ENCODE measurements at places on chromosomes 6 and 20.

- no peak for DNase-seq
Observed at GRCh38 chr6:4872841-4873240, 96.6 kb downstream of the CDYL start.

DNA sequence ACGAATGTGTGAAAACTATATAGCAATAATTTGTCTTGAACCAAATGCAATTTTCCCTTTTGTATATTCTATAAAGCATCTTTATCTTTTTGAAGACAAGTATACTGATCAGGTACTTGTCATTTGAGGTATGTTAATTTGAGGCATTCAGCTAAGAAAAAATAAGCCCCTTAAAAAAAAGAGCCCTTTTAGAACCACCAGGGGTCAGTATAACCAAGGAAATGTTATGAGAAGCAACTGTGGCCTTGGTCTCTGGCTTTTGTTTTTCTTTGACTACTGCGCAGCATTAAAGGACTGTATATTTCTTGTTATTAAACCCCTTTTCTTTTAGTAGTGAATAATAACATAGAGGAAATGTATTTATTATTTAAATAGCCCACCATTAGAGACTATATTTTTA lies 43.1 kb downstream of the CD109 start:
- DNase-seq, result peak; percentile 60

GRCh38 chr6:39196673-39197091 lies 32.6 kb downstream of the KCNK5 start:
- no peak for DNase-seq

GRCh38 chr6:161152907-161153662 lies 120.8 kb downstream of the AGPAT4 start:
- peak; percentile 11 for DNase-seq

DNA sequence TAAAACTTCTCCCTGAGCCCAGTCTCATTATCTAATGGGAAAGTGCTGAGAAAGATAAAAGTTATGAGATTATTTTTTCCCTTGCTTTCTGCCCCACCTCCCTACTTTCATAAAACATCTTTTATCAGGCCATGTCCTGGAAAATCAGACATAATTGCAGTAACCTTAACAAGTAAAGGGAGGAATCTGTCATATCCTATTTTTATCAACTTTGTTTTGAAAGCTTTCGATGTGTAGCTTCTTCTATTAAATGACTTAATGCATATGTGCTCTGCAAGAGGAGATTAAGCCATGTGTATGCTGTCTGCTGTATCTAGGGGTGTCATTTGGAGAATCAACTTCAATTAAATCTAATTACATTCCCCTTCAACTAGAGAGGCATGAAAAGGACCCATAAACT lies 408.9 kb downstream of the CBLN4 start:
- no peak for DNase-seq

GRCh38 chr6:1075880-1076279 lies 236.0 kb upstream of the FOXQ1 start:
- DNase-seq, result no peak

- peak; percentile 79 for DNase-seq
Observed at GRCh38 chr20:21509597-21510371, 4.1 kb downstream of the NKX2-2 start.

DNA sequence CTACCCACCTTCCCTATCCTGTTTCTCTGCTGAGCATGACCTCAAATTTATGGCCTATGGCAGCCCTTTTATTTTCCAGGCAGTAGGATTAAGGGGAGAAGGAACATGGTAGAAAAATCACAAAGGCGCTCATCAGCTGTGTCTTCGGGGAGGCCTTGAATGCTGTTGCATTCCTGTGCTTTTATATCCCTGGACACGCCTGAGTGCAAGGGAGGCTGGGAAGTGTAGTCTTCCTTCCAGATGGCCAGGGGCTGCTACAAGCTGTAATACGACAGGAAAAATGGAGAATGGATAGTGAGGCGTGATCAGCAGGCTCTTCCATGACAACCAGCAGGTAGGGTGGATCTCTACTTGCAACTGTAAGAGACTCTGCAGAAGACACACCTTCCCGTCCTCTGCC lies 210.9 kb upstream of the GGTLC1 start:
- no peak for DNase-seq

GRCh38 chr6:108142240-108142639 lies 23.6 kb upstream of the NR2E1 start:
- no peak for DNase-seq

GRCh38 chr20:57857118-57857517 lies 147.3 kb upstream of the PMEPA1 start:
- DNase-seq, result no peak

Data from ACHN (cell line).